ENCODE measurements at places on chromosomes 3 and 15.

- DNase-seq = no peak
Measured at GRCh38 chr3:59714066-59714465, 664.2 kb upstream of the CFAP20DC start.

GRCh38 chr15:81751816-81752545, 293.8 kb downstream of the MEX3B start:
- no peak for DNase-seq

- DNase-seq = no peak
Measured at GRCh38 chr3:21673393-21673792, 77.6 kb downstream of the ZNF385D start.

GRCh38 chr15:32120577-32121383, 90.5 kb downstream of the CHRNA7 start:
- DNase-seq = no peak

DNA sequence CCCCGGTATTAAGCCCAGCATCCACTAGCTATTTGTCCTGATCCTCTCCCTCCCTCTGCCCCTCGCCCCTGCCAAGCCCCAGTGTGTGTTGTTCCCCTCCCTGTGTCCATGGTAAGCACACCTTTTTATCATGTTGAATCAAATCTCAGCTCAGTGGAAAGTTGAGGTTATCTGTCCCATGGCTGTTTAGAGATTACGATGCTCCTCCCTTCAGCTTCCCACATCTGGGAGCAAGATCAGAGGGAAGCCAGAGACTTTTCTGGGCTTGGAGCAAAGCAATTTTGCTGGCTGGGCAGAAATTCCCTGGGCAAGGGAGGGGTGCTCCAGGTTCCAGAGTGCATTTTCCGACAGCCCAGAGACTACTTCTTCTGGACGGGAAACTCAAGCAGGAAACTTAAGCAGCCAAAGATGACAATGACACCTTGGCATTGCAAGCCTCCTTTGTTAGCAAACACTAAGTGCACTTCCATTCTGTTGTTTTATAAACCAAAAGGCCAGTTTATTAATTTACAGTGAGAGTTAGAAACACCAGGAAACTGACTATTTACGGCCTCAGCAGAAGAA, 104.5 kb downstream of the MESD start:
- no peak for DNase-seq

DNA sequence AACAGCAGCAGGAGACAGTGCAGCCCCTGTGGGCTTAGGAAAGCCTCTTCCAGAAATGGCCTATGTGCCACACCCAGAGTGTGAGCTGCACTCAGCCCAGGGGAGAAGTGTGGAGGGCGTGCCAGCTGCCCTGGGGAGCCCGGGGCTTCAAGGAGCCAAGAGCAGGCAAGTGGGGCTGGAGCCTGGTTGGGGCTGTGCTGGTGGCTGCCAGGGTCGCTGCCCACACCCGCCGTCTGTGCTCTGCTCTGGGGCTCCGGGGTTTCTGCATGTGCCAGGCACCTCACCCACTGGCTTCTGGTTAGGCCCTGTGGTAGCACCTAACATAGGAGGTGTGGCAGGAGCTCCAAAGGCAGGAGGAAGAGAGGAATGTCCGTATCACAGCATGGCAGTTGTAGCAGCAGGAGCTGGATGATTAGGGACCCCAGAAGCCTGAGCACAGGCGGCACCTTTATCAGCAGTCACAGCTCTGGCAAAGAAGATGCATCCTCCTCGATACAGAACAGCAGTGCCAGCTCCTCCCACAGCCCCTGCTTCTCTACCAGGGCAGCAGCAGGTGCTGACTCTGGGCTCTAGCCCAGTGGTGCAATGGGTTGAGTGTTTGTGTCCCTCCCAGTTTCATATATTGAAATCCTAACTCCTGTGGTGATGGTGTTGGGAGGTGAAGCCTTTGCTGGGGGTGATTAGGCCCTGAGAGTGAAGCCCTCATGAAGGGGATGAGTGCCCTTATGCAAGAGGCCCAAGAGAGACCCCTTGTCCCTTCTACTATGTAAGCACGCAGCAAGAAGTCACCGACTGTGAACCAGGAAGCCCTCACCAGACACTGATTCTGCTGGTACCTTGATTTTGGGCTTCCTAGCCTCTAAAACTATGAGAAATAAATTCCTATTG, 70.0 kb upstream of the KLF13 start:
- no peak for DNase-seq

DNA sequence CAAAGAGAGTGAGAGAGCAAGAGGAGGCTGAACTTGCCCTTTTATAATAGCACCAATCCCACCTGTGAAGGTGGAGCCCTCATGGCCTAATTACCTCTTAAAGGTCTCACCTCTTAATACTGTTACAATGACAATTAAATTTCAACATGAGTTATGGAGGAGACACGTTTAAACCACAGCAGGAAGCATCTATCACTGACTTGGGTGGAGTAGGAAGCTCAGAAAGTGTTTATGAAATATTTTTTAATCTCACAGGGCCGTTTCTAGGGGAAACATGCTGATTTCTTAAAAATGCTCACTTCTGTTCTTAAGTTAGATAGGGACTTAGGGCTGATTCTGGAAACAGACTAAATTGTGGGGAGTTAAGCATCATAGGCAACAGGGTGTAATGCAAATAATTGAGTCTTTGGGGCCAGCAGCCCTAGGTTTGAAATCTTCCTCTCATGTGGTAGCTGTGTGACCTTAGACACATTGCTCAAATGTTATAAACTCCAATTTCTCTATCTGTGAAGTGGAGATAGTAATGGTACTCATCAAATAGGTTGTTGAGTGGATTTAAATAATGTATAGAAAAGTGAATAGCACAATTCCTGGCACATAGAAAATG, 133.3 kb upstream of the KLHL25 start:
- DNase-seq = no peak

- DNase-seq = peak; percentile 16
Measured at GRCh38 chr15:76678766-76679165, 226.4 kb downstream of the SCAPER start.

DNA sequence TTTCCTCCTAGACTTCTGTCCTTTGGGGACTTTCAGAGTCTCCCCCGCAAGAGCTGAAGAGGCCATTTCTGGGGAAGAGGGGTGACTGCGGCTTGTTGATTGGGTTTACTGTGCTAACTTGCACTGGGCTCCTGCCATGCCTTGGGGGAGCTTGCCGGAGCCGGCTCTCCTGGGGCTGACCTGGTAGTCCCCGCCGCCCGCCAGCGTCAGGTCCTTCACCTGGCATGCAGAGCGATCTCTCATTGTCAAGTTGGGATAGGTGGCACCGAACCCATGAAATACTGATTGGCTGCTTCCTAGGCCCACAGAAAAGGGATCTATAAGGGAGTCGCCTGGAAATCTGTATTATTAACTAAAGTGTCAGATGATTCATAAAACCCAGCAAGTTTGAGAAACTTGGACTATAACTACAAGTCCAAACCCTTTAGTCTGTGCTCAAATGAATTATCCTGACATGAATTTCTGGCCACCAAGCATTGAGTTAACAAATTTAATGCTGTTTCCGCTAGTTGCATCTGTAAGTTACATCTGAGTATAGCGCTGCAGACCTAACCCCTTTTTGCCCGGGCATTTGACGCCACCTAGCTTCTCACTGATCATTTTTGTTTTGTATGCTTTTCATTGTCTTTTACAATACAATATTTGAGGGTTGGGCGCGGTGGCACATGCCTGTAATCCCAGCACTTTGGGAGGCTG, 607 bp upstream of the IMP3 start:
- DNase-seq = peak; percentile 64

DNA sequence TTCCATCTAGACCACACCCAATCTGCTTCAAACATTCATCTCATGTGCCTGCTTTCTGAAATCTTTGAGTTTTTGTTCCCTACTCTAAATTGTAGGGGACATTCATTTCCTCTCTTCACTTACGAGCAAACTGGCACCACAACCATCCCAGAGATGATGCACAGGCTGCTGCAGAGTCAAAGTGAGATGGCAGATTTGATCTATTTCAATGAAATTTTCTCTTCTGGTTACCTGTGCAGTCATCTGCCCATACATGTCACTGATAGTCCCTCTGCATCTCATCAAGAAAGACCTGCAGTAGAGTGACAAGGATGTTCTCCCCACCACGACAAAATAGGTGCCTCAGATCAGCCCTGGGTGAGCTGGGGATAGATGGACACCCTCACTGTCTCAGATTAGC, 118.2 kb upstream of the TNFAIP8L3 start:
- no peak for DNase-seq

DNA sequence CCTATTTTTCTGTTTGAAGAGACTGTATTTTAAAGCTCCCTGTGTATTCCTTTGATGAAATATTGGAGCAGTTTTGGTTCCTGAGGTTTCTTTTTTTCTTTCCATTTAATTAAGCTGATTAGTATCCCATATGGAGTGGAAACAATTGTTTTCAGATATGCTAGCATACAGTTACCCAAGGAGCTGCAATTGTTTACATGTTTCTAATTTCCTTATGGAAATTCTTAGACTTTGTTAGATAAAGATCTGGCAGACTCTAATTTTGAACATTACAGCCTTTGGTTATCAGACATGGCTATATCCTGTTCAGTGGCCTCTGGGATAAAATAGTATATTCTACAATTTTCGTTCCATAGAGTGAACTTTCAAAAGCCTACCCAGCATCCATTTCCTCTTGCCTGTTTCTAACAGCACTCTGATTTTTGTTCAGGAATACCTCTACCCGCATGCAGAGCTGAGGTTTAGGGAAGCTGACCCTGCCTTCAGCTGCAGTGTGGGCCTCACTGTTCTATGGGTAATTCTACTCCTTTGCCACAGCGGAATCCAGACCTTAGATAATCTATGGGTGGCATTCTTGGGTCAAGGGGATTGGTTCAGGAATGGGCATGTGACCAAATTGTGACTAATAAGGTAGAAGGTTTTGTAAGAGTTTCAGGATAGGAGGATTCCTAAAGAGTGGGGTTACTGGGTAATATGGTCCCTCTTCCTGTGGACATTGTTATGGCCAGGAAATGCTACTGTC, 161.1 kb upstream of the ANKRD28 start:
- peak; percentile 9 for DNase-seq

GRCh38 chr3:34263101-34263621, 464.7 kb downstream of the PDCD6IP start:
- no peak for DNase-seq

DNA sequence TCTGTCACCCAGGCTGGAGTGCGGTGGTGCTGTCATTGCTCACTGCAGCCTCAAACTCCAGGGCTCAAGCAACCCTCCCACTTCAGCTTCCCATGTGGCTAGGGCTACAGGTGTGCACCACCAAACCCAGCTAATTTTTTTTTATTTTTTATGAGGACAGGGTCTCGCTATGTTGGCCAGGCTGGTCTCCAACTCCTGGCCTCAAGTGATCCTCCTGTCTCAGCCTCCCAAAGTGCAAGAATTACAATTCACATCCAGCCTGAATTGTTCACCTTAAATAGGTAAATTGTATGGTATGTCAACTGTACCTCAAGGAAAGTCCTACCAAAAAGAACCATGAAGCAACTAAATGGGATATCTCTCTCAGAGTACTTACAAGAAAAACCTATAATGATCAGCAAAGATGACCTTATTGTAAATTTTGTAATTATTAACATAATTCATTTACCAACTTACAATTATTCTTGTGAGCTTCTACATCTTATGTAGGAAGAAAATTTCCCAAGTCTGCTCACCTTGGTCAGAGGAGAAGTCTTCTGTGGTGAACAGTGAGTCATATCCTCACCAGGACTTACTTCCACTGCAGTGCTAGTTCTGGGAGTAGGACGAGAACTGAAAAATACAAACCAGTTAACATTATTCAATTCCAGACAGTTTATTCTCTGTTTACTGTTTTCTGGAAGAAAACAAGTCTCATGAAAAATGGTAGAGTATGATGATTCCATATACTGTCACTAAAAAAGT, 54.4 kb downstream of the ULK4 start:
- DNase-seq = peak; percentile 62

- DNase-seq = no peak
Measured at GRCh38 chr3:101634591-101635196, 42.2 kb downstream of the ZBTB11 start.

GRCh38 chr3:141239511-141240281, 8.1 kb downstream of the PXYLP1 start:
- DNase-seq = no peak

GRCh38 chr3:50238549-50239026, 2.6 kb downstream of the GNAI2 start:
- DNase-seq = no peak

- DNase-seq = peak; percentile 62
Measured at GRCh38 chr3:151900884-151901643, 27.6 kb downstream of the SUCNR1 start.

- no peak for DNase-seq
Measured at GRCh38 chr3:72932416-72932815, 44.6 kb downstream of the GXYLT2 start.

GRCh38 chr3:7744850-7745249, 756.8 kb upstream of the LMCD1 start:
- no peak for DNase-seq

- no peak for DNase-seq
Measured at GRCh38 chr3:177307391-177307790, 110.1 kb upstream of the TBL1XR1 start.

- peak; percentile 97 for DNase-seq
Measured at GRCh38 chr15:70494852-70495571, 268.3 kb downstream of the UACA start.

DNA sequence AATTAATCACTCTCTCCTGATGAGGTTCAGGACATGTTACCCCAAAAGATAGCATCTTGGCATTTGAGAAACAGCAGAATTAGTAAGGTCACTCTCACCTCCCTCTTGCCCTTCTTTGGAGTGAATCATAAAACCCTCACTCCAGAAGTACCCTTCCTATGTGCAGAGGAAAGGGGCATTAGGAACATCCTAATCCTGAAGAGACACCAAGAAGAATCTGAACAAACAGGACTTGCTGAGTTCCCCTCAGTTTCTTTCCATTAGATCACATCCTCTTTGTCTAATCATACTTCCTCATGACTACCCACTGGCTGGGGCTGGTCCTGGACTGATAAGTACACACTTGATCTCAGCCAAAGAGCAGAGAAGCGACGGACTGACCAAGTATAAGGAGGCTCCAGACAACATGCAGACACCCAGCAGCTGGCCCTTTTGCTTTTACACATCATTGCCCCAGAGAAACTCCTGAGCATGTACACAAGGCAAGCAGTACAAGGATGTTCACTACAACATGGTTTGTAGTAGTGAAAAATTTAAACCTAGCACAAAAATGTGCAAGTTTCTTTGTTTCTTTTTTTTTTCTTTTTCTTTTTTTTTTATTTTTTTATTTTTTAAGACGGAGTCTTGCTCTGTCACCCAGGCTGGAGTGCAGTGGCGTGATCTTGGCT, 15.0 kb upstream of the TM6SF1 start:
- DNase-seq = peak; percentile 50

- no peak for DNase-seq
Measured at GRCh38 chr3:14433106-14433505, 30.7 kb downstream of the SLC6A6 start.

- peak; percentile 37 for DNase-seq
Measured at GRCh38 chr3:99852851-99853250, 35.2 kb downstream of the CMSS1 start.

DNA sequence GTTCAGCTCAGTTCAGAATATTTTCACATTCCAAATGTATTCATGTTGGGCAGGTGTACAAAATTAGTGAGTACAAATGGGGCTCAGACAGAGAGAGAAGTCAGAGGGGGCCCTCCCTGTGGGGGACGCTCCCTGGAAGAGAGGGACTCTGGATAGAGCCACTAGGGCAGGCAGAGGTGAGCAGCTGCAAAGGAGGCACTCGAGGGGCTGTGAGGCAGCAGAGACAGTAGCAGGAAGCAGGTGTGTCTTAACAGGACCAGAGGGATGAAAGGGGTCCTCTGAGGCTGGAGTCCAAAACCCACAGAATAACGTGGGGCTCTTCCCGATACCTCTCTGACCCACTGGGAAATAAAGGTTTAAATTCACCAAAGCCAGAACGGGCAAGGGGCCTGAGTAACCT, 127.1 kb downstream of the MEGF11 start:
- DNase-seq = no peak

Measured in ELR (cell line).